Kidney epithelial cell (primary cell): ENCODE measurements at places on chromosomes 1 and 21. TPM values are rescaled to one million over a fixed set of nuclear protein-coding genes. Genes with fewer than 3 reads are reported as not detected.

The MORC3 gene
- 21.2 and 25.9 TPM in 2 replicates for total RNA-seq

DNA sequence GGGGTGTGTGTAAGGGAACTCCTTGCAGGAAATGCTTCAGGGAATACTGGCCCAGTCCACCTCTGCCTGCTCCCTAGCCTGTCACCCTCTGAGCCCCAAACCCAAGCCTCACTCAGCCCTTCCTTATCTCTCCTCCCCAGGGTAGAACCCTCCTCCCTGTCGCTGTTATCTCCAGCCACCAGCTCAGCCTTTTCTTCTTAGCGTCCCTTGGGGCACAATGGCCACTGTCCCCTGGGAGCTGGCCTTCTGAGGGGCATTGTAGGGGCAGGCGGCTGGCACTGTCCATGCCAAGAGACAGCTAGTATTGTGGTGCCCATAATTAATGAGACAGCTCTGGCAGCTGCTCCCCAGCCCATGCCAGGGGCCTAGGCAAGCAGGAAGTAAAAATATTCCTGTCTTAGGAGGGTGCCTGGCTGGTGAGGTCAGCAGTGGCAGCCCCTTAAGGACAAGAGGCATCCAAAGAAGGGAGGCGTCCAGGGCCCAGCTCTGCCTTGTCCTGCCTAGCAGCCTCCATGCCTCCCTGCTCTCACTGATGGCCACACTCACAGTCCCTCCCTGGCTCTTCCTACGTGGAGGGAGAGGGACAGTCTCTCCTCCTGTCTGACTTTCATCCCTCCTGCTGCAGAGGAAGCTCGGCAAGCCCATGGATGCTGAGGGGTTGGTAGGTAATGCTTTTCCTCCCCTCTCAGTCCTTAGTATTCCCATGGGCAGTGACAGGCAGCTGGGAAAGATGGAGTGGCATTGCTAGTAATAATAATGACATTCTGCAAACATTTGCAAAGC, 37.5 kb downstream of the KCNQ4 start:
- DNase-seq = no peak

DNA sequence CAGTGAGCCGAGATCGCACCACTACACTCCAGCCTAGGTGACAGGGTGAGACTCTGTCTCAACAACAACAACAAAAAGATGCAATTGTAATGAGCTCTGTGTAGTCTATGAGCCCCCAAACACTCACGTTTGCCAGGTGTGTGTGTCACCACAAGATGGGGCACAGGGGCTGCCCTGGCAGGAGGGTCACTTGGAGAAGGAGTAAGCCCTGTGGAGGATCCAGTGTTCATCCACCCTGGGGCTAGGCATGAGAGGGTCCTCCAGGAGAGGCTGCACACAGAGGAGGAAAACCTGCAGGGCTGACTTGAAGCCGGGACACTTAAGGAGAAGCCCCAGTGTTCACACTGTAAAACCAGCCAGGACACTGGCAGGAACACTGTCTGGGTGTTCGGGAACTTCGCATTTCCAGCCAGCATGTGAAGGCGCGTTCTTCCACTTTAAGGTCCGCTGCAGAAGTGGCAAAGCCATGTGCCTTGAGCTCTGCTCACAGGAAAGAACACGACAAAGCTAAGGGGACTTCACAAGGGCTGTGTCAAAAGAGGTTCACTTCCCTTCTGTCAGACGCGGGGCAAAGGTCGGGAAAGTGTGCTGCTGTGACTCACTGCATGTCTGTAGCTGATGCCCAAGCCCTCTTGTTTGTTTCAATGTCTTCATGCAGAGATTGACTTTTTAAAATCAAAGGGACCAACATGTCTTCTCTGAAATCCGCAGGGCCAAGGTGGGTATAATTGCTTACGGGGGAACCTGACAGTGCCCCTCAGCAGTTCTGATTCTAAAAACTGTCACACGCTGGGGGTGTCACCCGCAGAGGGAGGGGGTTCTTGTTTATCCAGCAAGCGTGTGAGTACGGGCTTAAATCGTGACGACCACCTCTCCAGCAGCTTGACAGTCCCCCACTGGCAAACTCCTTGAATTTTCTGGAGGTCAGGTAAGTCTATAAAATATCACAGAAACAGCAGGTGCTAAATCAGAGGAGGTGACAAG, 102.8 kb downstream of the RIPK4 start:
- no peak for DNase-seq

GRCh38 chr1:48214820-48215219, 7.7 kb upstream of the SLC5A9 start:
- no peak for DNase-seq

The PROK1 gene
- total RNA-seq = not detected in 2 replicates

DNA sequence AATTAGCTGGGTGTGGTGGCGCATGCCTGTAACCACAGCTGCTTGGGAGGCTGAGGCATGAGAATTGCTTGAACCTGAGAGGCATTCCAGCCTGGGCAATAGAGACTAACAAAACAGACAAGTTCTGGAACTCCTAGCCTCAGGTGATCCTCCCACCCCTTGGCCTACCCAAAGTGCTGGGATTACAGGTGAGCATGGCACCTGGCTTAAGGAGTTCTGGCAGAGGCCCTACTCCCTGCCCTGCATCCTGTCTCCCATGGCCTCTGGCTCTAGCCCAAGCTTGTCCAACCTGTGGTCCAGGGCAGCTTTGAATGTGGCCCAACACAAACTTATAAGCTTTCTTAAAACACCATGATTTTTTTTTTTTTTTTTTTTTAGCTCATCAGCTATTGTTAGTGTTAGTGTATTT, 20.4 kb downstream of the TOMM20 start:
- no peak for DNase-seq

DNA sequence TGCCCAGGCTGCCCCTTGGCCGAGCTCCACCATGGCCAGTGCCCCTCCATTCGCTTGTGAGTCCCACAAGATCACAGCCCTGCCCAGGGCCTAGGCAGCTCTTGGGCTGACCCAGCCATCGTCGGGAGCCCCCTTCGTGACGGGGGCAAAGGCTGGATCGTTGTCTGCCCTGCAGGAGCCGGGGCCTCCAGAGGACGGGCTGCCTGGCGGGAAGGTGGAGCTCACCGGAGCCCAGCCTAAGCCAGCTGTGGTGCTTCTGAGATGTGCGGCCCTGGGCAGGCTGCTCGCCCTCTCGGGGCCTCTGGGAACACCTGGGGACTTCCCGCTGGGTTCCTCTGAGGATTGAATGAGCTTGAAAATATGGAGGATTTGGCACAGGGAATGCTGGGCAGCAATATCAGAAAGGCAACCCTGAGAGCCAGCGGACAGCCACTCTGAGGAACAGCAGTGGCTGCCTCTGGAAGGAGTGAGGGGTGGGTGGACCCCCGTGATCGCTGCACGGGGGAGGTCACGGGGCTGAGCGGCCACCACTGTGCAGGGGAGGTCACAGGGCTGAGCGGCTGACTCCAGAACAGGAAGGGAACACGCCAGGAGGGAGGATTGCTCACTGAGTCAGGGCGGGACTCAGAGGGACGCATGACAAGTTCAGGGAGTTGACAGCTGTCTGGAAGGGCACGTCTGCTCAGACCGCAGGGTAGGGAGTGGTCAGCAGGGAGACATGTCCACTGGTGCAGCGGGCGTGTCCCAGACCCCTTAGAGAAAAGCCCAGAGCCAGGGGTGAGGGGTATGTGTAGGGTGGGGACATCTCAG, 19.3 kb downstream of the TP73 start:
- DNase-seq = no peak

The HAX1 gene
- total RNA-seq = 106 and 117 TPM in 2 replicates

GRCh38 chr1:169601096-169601881, 15.0 kb upstream of the F5 start:
- no peak for DNase-seq

The TARS2 gene
- 17.6 and 24.6 TPM in 2 replicates for total RNA-seq

The CDC20 gene
- total RNA-seq = 16.2 and 22.3 TPM in 2 replicates

DNA sequence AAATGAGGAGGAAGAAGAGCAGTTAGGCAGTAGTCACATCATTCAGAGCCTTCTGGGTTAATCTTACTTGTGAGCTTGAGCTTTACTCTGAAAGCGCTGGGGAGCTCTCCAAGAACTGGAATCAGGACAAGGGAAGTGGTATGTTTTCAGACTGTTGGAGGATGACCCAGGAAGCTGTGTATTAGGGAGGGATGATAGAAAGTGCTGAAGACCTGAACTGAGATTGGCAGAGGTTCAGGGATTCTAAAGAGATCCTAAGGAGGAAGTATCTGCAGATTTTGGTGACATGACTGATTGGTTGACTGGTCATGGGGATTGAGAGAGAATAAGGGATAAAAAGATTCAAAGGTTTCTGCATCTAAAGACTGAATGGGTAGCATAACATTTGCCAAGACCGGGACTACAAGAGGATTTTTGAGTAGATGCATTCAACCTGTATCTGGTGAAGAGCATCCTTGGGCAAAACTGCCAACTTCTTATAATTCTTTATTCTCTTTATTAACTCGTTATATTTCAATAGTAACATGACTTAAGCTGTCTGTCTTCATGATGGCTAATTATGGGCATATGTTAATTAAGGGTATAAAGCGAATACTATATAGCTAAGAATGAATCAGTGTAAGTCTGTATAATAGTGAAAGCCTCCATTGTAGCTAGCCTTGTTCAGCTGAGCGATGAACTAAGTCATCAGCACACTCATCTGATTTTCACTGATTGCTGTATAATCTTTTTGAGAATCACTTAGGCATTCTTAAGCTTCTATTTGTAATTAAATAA, 41.8 kb downstream of the XCL1 start:
- no peak for DNase-seq

- no peak for DNase-seq
These were observed 28.1 kb downstream of the IL6R start for GRCh38 chr1:154433161-154433764.

The LACTBL1 gene
- not detected in 2 replicates for total RNA-seq

DNA sequence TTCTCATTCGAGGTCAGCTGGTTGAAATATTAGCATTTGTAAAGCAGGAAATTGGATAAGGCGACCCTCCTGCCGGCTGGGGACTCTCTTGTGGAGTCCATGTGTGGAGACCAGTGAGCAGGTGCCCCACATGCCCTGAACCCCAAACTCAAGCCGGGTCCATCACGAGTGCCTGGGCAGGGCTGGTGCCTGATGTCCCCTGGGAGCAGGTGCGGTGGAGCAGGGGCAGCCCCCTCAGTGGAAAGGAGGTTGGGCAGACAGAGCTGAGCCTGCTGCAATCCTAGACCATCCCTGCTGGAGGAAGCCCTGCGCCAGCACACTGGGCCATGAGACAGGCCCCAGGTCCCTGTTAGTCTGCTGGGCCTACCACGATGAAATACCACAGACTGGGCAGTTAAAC, 395.6 kb downstream of the NPHP4 start:
- no peak for DNase-seq

The ADAMTS4 gene
- total RNA-seq = 0.21 and 0.33 TPM in 2 replicates

GRCh38 chr1:227941509-227942020, 6.2 kb downstream of the WNT9A start:
- DNase-seq = no peak

DNA sequence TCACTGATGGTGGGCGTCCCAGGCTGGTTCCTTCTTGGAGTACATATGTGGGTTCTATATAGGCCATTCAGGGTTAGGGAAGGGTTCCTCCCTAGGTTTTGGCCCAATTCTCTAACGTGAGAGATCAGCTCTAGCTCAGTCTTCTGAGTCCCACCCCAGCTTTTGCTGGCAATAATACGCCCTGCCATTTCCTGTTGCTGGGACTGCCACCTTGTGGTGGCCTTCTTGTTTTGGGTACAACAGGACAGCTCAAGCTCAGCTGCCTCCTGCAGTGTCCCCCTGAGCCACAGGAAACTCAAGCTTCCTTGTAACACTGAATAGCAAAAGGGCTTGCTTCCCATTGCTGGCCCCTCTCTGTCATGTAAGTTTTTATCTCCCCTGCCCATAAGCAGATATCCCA, 77.8 kb downstream of the BACH1 start:
- no peak for DNase-seq

The HUNK gene
- total RNA-seq = 2.8 and 3.1 TPM in 2 replicates

DNA sequence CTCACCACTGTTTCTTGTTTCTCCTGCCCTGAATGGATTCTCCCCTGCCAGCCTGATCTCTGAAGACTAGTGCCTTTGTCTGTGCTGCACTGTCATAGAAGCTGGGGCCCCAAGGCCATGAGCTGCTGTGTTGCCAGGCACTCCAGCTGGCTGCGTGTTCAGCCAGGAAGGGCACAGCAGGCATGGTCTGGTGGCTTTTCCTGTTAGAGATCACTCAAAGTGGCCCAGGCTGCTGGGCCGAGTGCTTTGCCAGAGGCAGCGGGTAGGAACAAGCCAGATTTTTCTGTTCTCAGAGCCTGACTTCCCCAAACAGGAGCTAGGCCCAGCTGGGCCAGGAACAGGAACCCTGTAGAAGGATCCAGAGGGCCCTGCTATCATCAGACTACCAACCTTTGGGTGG, 5.2 kb downstream of the ADPRS start:
- no peak for DNase-seq

GRCh38 chr21:44003307-44003966, 8.7 kb upstream of the TRAPPC10 start:
- no peak for DNase-seq

The KIF14 gene
- total RNA-seq = 1.4 and 2.0 TPM in 2 replicates

DNA sequence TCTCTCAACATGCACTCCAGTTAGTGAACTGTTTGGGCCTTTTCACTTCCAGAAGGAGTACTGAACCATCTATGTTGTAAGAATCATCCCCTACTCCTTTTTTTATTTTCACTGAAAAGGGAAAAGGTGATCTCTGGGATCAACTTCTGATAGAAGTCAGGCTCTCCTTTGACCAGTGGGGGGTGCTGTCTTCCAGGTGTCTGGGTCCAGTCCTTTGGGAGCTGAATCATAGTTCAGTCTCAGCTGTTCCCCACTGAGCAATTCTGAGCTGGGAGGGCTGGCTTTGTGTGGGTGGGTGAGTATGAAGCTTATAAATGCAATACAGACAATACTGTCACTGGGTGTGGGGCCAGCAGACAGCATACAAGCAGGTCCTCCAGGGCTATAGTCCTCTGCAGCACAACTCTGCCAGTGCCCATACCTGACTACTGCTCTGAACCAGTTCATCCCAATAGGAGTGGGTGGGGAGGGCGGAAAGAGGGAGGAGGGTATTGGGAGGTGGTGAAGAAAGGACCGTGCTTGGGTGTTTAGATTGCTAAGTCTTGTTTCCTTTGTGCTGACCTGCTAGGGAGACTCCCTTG, 12.5 kb upstream of the SARS1 start:
- peak; percentile 58 for DNase-seq

The LCE2B gene
- not detected in 2 replicates for total RNA-seq

DNA sequence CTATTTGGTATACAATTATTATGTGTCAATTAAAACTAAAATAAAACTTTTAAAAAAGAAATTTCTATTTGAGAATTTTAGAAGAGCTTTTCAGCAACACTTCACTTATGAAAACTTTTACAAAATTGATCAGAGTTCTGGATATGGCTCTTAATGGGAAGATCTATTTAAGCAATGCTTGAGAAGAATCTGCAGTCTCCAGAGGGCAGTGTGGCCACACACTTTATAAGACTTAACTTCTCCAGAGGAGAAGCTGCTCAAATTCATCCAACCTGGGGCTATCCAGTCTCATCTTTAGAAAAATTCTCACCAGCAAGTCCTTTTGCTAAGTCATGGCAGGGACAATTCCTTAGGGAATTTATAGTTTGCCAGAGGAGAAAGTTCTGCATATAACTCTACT, 25.2 kb upstream of the AGO1 start:
- DNase-seq = no peak

GRCh38 chr21:45087022-45087823, 12.8 kb downstream of the ADARB1 start:
- no peak for DNase-seq
